ENCODE measurements at places on chromosomes 13 and 19.

- peak; percentile 31 for DNase-seq
Observed at GRCh38 chr13:106804991-106805390, 237.1 kb upstream of the ARGLU1 start.

DNA sequence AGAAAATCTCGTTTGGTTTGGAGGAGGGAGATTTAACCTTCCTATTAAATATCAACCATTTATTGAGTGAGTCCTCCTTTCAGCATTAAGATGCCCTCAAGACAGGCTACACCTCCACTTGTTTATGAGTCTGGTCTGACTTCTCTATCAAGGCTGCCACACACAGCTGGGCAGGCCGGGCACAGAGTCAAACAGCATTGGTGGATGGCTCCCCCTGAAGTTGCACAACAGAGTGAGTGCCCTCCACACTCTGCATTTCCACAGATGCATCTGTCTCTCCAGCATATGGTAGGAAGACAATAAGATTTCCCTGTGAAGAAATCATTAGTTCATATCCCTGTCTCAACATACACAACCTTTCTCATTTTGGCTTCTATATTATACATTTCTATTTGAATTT lies 31.4 kb downstream of the PHF11 start:
- DNase-seq: no peak

- peak; percentile 39 for DNase-seq
Observed at GRCh38 chr19:33226550-33227241, 1.0 kb upstream of the SLC7A10 start.

GRCh38 chr19:32233091-32233490 lies 112.3 kb upstream of the ZNF507 start:
- DNase-seq: no peak

- DNase-seq: peak; percentile 8
Observed at GRCh38 chr13:102440259-102440936, 38.5 kb upstream of the FGF14 start.

DNA sequence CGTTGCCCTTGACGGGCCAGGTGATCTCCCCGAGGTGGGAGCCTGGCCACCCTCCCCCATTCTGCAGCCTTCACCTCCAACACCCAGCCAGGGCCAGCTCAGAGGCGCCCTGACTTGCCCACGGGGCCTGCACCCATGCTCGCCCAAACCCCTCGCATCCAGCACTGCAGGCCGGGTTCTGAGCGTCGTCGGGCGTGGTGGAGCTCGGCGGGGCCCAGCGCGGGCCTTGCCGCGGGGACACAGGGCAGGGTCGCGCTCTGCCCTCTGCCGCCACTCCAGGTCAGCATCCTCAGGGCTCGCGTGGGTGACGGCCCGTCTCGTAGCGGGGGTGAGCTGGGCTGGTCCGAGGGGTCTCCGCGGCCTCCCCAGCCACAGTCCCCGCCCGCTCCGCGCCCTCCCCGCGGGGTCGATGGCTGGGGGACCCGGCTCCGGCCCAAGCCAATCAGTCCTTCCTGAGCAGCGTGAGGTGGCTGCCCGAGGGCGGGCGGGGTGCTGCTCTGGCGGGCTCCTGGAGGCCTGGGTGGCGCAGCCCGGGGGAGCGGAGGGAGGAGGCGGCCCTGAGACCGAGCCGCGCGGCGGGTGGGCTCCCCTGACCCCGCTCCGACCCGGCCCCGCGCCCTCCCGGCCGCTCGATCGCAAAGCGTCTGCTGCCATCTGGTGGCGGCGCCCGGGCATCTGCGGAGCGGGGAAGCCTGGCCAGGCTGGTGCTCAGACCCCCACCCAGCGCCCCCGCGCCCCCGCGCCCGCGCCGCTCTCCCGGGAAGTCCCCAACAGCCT lies 61.4 kb downstream of the CCNE1 start:
- DNase-seq: peak; percentile 88

GRCh38 chr13:74251778-74252519 lies 117.7 kb upstream of the KLF12 start:
- no peak for DNase-seq

DNA sequence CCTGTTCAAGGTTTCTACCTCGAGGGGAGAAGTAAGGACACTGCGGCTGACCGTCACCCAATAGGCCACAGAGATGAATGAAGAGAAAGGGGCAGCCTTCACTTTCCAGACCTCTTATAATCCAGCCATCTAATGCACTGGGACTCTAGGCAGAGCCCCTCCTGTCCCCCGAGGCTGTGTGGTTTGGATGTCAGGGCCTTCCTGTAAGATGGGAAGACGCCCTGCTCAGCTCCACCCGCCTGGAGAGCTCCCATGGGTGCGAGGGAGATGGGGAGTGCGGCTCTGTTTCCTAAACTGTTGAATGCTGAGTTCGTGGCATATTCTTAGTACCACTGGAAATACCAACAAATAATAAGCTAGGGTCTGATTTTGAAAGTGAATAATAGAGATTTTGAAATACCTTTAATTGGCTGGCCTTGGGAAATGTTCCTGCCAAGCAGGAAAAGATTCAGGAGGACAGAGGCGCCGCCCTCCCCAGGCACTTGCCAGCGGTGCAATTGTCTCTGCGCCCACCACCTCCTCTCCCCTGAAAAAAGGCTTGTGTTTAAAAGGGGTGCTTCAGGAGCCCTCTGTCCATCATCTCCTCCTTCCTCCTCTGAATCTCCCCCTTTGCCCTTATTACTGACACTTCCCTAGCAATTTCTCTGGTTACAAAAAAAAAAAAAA lies 85.4 kb upstream of the GPR183 start:
- no peak for DNase-seq

DNA sequence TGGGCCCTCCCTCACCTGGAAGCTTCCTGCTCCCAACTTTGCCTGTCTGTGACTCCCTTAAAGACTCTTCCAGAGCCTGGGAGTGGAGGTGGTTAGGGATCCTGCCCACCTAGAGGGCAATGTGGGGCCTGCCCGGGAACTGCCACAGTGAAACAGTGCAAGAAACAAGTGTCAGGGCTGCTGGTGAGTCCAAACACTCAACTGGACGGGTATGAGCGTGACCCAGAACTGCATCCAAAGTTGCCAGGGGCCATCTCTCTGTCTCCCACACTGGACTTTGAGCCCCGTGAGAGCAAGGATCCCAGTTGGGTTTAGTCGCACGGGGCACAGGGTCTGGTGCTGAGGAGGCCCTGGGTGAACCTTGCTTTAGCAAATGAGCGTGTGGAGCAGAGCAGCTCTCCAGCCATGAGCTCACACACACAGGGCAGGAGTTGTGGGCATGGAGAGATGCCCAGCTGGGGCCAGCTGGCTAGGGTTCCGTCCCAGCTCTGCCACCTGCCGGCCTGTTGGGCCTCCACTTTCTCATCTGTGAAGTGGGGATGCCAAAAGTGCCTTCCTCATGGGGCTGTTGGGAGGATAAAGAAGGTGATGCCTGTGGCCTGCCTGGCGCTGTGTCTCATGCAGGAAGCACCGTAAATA lies 2.8 kb upstream of the NUMBL start:
- DNase-seq: no peak

GRCh38 chr13:24709186-24709913 lies 29.1 kb downstream of the ATP12A start:
- DNase-seq: no peak

GRCh38 chr13:113843864-113844556 lies 19.9 kb downstream of the GAS6 start:
- no peak for DNase-seq

GRCh38 chr19:13962699-13963602 lies 10.6 kb downstream of the DCAF15 start:
- DNase-seq: peak; percentile 60

DNA sequence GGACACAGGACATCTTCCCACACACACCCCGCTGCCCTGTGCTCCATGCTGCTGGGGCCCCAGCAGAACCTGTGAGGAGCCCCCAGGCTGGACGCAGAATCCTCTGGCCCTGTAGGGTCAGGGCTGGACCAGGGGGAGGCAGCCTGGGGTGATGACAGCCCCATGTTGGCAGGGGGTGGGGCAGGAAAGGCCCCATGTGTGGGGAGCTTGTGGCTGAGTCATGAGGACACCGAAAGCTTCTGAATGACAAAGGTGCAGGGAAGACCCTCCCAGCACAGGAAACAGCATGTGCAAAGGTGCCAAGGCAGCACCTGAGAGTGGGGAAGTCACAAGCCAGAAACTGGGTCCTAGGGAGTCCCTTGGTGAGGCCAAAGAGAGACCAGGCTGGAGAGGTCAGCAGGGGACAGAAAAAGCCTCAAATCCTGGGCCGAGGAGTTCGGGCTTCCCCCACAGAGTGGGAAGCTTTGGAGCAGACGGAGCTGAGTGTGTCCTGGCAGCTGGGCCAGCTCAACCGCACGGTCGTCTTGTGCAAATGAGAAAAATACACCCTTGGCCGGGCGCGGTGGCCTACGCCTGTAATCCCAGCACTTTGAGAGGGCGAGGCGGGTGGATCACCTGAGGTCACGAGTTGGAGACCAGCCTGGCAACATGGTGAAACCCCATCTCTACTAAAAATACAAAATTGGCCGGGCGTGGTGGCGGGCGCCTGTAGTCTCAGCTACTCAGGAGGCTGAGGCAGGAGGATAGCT lies 17.5 kb downstream of the ATP8B3 start:
- DNase-seq: no peak

DNA sequence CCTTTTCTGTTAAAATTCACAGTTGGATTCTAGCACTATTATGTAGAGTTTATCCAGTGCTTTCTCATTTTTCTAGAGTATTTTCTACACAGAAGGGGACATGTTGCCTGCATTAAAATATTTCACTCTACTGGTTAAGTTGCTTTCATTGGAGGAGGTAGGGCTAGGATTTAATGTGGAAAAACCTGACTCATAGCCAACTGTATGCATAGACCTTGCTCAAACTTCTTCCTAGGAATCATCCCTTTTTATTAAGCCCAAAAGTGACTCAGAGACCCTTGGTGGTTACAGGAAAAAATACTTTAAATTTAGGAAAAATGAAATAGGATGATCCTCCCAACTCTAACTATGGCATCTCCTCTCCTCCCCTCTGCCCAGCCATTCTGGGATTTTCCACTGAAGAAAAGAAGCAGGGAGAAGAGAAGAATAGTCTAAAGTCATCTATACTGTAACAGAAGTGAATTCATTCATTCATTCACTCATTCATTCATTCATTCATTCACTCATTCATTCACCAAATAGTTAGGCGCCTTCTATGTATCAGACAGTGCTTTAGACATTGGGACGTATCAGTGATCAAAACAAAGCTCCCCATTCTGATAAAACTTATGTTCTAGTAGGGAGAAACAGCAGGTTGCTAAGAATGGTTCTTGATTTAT lies 109.0 kb upstream of the HTR2A start:
- DNase-seq: no peak

GRCh38 chr13:102999499-102999898 lies 66.7 kb downstream of the SLC10A2 start:
- no peak for DNase-seq

DNA sequence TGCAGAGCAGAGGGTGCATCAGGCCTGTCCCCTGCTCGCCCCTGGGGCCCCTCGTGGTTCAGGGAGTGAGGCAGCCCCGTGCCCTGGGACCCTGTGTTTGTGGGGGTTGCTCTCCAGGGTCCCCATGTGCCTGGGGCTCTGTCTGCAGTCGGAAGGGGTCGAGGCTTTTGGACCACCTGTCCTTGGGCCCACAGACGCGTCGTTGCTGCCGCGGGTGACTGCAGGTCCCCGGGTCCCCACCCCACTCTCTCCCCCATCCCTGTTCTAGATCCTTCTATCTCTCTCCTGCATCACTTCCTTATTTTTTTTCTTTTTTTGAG lies 1.9 kb downstream of the PCSK4 start:
- no peak for DNase-seq

DNA sequence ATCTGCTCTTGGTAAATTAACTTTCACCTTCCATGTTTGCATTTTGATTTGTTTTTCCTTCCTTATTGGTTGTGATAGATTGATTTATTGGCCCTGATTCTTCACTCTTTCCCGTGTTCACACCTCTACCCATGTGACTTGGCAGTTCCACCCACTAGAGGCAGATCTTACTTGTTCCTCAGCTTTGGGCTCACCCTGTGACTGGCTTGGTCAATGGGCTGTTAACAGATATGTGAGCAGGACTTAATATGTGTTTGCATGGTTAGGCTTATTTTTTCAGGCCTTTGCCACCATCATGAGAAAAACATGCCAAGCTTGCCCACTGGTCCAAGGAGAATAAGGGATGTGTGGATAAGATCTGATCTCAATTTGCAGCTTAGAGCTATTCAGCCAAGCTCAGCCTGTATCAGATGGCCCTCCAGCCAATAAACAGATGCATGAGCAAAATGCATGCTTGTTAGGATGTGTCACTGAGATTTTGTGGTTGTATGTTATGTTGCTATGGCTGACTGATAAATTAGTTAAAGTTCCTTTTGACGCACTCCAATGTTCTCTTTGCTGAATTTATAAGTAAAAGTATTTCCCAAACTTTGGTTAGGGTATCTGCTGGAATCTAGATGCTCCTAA lies 48.0 kb downstream of the RGCC start:
- peak; percentile 16 for DNase-seq

DNA sequence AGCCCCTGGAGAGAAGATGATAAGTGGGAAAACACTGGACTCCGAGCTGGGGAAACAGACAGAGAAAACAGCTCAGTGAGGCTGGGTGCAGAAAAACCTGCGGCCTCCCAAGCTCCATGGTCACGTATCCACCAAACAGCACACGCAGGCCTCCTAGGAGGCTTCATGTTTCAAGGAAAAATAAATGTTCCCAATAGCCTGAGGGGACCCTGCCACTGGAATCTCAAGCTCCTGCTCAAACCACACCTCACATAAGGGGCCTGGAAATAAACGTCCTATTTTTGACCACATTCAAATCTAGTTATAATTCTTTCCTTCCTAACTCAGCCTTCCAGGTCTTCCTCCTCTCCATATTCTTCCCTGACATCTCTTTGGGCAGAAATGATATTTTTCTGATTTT lies 225.7 kb downstream of the ABCC4 start:
- no peak for DNase-seq

DNA sequence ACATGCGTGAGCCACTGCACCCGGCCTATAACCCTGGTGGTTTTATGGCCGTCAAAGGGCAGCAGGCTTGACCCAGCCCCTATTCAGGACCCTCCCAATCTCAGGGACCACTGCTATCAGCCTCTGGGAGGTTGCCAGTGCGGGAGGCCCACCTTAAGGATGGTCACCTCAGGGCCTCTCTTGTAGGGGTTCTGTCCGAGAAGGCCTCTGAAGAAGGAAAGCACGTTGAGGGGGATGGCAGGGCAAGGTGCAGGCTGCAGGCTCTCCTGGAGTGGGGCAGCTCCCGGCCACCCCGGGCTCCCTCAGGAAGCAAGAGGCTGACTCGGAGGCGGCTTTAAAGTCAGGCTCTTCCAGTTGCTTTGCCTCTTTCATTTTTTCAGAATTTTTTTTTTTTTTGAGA lies 6.0 kb upstream of the GRTP1 start:
- DNase-seq: no peak

GRCh38 chr19:10505583-10506229 lies 2.5 kb upstream of the KEAP1 start:
- DNase-seq: peak; percentile 82

DNA sequence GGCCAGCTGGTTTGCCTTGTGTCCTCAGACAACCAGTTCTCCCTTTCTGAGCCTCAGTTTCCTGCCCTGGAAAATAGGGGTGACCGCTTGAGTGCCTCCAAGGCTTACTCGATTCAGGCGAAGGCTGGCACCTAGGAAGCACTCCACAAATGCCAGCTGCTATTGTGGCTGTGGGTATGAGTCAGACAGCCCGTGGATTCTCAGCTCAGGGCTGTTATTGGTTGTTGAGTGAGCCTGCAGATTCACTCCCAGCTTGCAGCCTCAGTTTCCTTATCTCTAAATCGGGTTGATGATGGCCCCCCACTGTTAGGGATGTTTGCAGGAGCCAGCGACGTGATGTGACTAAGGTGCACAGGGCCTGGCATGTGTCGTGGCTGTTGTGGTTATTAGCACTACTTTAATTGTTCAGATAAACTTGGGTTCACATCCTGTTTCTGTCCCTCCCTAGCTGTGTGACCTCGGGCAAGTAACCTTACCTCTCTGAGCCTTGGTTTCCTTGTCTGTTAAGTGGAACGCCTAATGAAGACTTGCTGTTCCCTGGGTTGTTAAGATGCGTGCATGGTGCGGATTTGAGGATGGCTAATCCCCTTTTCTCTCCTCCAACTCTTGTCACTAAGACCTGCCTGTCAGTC lies 2.4 kb downstream of the MARK4 start:
- no peak for DNase-seq
